ENCODE measurements at places on chromosomes 3 and 15.

DNA sequence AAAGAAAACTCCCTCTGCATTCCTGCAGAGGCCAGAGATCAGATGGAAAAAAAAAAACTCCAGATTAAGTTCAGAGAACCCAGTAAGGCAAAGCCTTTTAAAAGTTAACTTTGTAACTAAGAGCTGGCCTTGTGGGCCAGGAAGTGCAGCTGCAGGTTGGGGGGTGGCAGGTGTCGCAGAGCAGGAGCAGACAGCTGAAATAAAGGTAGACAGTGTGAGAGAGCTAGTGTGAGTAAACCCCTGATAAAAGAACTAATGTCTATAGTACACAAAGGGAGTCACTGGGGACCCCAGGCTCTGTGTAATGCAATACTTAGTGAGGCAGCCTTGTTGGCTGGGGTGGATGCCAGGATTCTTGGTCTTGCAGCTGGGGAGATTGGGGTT lies 42.1 kb downstream of the PPCDC start:
- no peak for DNase-seq

GRCh38 chr3:12961007-12961696 lies 112.1 kb downstream of the IQSEC1 start:
- no peak for DNase-seq

DNA sequence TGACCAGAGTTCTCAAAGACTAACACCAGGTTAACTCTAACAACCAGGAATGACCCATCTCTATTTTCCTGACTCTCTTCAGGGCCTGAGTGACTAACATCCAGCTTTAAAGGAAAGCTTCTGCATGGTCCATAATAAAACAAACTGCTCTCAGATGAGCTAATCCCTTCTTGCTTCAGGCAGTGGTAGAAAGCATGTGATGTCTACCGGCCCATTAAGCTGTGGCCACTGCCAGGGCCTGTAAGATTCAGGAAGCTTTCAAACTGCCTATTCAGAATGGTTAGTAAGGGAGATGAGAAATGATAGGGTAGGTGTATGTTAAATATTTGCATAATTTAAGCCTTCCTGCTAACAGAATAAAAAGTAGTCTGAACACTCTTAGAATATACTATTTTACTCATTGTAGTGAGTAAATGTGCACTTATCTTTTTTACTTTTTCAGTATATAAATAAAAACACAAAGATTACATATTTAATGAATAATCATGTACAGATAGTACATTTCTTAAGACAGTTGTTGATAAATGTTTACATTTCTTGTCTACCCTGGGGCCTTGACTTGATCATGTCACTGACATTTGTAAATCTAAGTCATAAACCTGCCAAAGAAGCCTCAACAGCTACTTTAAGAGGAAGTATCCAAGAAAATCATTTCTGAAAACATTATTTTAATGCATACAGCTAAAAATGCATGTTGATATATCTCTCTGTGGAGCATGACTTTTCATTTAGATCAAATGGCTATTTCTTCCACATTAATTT lies 222.0 kb downstream of the MCTP2 start:
- DNase-seq = no peak

GRCh38 chr15:65094294-65094995 lies 17.9 kb downstream of the KBTBD13 start:
- DNase-seq = no peak

DNA sequence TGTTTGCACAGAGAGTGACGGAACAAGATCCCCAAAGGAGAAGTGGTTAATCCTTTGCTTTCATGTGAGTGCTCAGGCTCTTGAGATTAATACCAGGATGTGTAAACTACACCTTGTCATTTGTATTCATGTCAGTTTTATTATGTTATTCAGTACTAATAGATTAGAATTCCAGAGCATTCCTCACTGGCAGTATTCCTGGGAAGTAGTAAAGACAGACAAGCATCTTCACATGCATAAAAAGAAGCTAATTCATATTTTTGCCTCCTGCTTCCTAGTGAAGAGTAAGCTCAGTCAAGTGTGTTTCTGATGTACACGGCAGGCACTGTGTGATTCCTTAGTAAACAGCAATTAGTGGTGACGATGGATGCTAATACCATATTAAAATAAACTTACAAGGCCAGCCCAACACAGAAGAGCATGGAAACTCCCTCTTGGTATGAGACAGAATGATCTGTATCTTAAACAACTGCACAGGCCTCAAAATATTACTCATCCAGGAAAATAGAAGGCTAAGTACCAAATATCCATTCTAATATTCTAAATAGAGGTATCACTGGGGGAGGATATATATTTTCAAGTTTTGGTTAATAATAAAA lies 336.8 kb upstream of the MCTP2 start:
- DNase-seq = no peak

DNA sequence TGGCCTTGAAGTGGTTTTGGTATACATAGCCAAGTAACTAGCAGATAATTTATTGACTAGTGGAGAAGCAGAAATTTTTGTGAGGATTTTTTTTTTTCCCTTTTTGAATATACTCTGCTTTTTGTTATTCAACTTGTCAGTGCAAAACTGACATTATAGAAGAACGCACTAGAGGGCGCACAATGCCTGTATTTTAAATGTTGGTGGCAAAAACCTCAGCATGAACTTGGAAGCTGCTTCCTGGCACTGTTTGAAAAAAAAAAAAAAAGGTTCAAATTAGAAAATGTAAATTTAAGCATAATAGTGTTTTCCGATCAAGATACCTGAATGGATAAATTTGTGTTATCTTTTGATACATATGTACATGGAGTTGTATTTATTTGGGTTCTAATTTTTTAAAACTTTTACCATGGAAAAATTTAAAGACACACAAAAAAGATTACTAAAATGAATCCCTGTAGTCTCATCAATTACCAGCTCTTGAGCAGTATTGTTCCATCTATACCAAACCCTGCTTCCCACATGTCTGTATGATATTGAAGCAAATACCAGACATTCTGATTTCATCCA lies 56.0 kb downstream of the SLC25A26 start:
- peak; percentile 19 for DNase-seq

- DNase-seq = no peak
These were observed 22.2 kb upstream of the DLG1 start for GRCh38 chr3:197320582-197320981.

DNA sequence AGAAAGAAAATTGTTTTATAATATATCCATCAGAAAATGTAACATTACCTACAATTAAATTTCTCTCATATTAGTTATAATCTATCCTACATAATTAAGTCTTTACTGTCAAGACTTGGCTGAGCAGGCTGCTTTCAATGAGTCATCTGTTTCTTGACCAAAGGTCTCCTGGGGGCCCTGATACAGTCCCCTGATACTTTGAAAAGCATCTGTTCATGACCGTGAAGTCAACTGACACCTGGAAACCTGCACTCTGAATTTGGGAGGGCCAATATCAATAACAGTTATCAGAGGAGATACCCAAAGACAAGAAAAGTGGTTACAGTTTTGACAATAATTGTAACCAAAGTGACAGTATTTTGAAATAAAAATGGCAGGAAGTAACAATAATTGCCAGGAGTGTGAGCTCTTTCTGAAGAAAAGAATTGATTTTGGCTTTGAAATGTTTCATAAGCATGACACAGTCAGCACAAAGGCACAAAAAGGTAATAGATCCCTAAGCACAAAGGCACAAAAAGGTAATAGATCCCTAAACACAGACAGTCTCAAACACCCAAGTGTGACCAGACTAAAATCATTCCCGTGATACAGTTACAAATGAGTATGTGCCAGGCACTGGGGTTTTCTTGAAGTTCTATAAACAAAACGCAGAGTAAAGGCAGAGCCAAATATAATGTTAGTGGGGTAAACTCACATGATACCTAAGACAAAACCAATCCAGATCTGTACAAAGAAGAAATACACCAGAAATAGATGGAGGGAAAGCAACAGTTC lies 260.7 kb downstream of the PLOD2 start:
- no peak for DNase-seq

GRCh38 chr3:139101396-139101795 lies 56.7 kb upstream of the PRR23C start:
- no peak for DNase-seq

DNA sequence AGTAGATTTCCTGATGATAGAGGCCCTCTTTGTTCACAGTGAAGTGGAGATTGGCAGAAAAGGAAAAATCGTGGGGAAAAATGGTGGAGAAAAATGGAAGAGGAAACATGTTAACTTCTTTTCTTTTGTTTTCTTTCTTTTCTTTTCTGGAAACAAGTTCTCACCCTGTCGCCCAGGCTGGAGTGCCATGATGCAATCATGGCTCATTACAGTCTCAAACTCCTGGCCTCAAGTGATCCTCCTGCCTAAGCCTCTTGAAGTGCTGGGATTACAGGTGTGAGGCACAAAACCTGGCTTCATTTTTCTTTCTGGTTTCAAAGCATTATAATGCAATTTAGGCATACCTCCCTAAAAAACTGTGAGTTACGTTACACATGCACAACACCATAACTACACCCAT lies 464.2 kb downstream of the MECOM start:
- DNase-seq = no peak

DNA sequence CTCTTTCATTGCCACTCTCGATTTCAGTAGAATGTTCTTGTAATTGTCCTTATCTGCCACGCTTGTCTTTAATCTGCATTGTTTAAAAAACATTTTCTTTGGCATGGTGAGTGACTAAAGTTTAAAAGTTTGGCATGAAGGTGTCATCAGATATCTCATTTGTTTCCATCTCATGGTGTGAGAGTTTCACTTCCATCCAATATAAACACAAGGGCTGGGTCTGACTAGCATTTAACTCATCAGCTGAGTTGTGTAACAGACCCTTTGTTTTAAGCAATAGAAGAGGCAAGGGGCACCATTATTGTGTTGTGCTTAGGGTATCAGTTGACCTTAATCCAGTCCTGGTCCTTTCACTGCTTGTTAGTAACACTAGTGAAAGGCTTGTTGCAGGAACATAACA lies 49.9 kb upstream of the IL12A start:
- no peak for DNase-seq

DNA sequence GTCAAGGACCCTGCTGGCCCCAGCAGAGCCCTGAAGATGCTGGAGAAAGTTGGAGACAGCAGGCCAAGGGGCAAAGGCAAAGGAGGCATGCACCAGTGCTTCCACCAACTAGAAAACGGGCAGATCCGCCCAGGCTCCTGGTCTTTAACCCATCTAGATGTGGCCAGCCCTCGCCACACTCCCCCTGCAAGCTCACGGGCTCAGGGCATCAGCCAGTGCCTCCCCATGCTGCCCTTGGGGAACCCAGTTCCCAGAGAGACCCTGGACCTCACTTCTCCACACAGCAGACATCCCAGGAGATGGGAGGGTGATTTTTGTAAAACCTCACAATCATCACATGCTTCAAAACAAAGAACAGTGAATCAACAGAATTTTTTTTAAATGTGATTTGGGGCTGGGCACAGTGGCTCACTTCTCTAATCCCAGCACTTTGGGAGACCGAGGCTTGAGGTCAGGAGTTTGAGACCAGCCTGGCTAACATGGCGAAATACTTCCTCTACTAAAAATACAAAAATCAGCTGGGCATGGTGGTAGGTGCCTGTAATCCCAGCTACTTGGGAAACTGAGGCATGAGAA lies 24.5 kb downstream of the CYFIP1 start:
- DNase-seq = no peak

- no peak for DNase-seq
These were observed 19.7 kb upstream of the CLN6 start for GRCh38 chr15:68249058-68249713.

DNA sequence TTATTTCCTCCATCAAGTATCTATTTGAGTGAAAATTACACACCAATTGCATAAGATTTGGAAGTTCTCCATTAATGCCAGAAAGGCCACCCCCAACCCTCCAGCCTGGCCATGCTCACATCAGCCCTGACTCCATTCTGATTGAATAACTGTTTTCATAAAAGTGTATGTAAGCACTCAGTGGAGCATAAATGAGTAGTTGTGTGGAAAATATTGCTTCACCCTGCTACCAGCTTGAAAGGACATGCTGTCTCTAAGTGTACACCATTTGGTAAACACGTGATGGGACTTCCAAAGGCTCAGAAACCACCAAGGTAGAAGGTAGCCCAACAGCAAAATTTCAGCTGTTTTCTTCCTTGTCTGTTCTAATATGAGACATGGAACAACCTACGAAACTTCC lies 393.8 kb downstream of the ZNF385D start:
- DNase-seq = no peak

GRCh38 chr3:30421266-30421665 lies 185.1 kb upstream of the TGFBR2 start:
- no peak for DNase-seq

GRCh38 chr3:7977245-7978086 lies 524.2 kb upstream of the LMCD1 start:
- DNase-seq = no peak

DNA sequence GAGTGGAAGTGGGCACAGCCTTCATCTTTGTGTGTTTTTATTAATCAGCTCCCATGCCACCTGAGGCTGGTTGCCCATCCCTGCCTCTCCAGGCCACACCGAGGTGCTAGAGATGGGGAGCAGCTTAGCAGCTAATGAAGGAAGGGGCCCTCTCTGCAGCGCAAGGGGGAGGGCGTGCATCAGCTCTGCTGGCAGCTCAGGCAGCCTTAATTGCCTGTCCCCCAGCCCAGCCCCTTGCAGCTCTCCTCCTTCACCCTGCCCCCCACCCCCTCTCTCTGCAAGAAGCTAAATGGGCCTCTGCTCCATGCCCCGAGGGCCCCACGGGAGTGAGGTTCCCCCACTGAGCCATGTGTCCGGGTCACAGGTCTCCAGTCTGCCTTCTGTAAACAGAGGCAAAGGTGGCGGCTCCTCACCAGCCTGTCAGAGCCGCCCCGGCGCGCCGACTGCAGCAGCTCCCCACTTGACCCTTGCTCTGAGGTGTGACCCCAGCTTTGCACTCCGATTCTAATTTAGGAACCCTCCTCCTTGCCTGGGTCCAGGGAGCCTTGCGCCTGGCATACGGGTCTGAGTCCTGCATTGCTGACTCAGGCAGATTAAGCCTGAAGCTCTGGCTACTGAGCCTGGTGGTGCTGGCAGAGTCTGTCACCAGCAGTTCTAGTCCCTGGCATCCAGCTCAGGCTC lies 27.9 kb upstream of the NTRK3 start:
- DNase-seq = no peak

- DNase-seq = no peak
These were observed 76.9 kb downstream of the HES1 start for GRCh38 chr3:194212845-194213331.

DNA sequence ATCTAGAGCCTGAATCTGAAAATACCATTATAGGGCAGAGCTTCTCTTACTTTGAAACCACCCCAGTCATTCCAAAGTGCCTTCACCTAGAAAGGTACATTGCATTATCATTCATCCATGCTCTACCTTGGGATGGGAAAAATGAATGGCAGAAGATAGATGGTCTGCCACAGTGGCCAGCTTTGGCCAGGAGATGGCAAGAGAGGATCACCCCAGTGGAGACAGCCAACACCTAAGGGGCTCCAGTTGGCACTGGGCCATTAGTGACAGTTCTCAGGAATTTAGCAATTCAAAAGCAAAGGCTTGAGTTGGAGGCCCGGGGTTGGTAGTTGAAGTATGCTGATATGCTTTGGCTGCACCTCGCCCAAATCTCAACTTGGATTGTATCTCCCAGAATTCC lies 253.6 kb upstream of the MRPL3 start:
- no peak for DNase-seq

GRCh38 chr15:88695691-88696251 lies 57.0 kb downstream of the ISG20 start:
- DNase-seq = no peak

- DNase-seq = peak; percentile 35
These were observed 1.3 kb downstream of the CAMK2N2 start for GRCh38 chr3:184259878-184260723.

GRCh38 chr3:130340766-130341165 lies 4.7 kb upstream of the COL6A5 start:
- DNase-seq = no peak

GRCh38 chr15:62783303-62783957 lies 259.1 kb upstream of the TPM1 start:
- no peak for DNase-seq

GRCh38 chr15:43702701-43703424 lies 9.2 kb downstream of the CKMT1A start:
- DNase-seq = no peak

All from activated naive CD4-positive, alpha-beta T cell (primary cell).